ENCODE measurements at places on chromosomes 13 and 19.

DNA sequence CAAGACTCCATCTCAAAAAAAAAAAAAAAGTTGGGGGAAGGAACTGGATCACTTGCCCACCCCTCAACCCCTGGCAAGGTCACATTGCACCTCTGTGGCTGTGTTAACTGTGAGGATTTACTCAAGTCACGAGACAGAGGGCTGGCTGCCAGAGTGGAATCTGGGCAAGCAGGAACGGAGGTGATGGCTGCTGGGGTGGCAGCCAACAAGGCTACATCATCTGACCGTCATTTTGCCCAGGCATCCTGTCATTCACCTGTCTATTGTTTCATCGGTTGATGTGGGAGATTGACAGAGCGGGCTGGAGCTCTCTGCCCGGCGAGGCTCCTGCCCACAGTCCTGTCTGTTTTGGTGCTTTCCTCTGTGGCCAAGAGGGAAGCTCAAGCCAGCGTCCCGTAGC is 75.7 kb downstream of the DPF1 start:
- no peak for DNase-seq

- peak; percentile 80 for DNase-seq
Observed at GRCh38 chr13:98142380-98143156, at the start of gene FARP1. Gene FARP1 (plus strand): TSS chr13:98143094. CDS start chr13:98213243, 70,149 bp downstream.

DNA sequence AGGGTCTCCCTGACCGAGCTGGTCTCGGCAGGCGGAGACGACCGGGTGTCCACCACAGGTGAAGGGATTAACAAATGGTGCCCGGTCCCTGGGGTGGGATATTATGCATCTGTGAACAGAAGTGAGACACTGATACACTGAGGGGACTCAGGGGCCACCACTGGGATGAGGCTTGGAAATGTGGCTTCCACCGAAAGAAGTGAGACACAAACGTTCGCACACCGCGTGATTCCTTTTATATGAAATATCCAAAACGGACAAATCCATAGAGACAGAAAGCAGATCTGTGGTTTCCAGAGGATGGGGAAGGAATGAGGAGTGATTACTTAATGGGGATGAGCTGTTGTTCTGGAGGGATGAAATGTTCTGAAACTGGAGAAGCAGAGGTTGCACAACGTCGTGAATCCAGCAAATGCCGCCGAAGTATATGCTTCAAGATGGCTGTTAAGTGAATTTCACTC is 47.5 kb downstream of the C13orf46 start:
- no peak for DNase-seq

DNA sequence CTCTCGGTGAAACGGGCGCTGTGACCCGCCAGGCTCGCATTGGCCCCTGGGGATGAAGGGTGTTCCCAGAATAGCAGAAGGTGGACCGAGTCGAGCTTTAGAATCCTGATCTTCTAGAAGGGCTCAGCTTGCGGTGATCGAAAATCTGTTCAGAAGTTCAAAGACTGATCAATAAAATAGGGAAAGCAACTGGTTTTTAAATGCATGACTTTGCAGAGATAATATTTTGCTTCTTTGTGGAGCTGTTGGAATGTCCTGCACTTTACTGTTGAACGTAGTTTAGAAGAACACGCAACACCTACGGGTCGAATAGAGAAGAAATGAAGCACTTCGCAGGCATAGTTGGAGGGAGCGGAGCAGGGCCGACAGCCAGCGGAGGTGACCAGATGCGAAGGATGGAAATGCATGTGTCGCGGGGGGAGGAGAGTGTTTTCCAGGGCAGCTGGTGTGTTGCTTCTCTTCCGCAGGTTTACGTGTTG is 766 bp downstream of the CEBPG start:
- DNase-seq, result peak; percentile 45

DNA sequence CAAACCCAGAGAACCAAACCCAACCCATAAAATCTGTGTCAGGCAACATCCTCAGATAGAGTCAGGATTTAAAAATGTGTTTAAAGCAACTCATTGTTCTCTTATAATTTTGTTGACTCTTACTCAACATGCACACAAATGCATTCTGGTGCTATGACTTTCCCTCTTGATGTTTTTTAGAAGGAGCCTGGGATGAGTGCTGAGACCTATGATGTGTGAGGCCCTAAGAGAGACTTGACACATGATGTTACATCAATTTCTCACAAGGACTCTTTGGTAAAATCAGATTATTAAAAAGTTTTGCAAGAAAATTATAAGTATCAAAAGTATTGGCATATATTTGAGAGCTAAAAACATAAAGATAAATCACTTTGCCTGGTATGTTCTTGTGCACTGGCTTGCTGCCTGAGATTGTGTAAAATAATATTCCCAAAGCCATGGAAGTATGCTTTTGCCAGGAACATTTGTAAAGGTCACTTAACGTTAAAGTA is 173.9 kb downstream of the DCLK1 start:
- DNase-seq, result no peak

DNA sequence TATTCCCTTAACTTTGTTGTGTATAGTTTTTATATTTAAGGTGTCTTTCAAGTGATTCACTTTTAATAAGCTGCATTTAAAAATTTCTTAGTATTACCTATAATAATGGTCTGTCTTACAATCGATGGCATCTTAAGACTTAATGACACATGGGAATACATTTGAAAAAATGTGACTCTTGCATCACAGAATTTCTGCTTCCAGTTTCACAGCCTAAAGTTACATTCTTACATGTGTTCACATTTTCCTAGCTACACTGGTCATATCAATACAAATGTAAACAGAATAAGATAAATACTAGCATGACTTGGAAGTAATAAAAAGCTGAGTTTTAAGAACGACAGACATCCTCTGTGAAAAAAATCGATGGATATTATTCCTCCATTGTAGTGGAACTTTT is 1597.1 kb upstream of the MIR17HG start:
- no peak for DNase-seq

- DNase-seq, result no peak
Observed at GRCh38 chr19:406971-407510, 1.9 kb downstream of the C2CD4C start.

DNA sequence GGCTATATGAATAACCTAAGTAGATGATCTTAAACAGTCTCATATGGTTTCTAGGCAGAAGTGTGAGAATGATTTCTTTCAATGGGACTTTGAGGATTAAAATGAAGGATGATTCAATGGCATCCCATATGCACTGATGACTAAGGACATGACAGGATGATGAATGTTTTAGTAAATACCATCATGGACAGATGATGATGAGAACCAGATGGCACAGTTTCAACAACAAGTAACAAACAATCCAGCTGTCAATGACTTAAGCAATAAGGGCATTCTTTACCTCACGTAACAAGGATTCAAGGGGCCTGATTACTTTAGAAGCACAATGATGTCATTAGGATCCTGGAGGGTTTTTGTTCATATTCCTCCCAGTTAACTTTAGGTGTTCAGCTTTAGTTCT is 2678.4 kb downstream of the PCDH9 start:
- no peak for DNase-seq

- DNase-seq, result no peak
Observed at GRCh38 chr13:51048616-51049015, 62.5 kb downstream of the C13orf42 start.

DNA sequence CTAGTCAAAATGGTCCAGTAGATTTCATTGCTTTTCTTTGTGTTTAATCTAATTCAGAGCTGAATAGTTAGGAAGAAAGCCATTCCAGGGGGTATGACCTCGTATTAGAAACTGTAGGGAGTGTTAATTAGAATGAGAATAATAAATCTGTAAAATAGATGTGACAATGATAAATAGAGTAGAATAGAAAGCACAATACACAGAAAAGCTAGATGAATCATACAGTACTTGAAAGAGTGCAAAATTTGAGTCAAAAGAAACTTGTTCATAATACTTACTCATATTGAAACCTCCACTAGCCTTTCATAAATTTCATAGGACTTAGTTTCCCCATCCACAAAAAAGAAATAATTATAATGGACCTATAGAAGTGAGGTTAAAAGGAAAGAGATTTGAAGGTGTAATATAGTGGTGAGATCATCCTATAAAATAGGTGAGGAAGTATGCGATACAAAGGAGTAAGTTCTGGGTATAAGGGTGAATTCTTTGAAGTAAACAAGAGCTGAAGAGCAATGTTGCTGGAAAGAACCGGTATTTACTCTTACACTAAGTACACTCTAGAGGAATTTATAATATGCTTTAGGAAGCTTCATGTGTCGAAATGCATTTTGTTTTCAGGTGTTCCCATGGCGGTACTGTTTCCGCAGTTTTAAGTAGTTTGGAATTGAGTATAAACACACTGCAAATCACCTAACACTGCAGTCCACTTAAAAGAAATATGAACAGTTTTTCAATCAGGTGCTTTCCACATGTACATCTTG is 21.9 kb downstream of the PCDH17 start:
- no peak for DNase-seq

- DNase-seq, result no peak
Observed at GRCh38 chr13:38967446-38967845, 23.2 kb downstream of the STOML3 start.

- peak; percentile 51 for DNase-seq
Observed at GRCh38 chr13:50127726-50128291, 112.6 kb downstream of the KCNRG start.

DNA sequence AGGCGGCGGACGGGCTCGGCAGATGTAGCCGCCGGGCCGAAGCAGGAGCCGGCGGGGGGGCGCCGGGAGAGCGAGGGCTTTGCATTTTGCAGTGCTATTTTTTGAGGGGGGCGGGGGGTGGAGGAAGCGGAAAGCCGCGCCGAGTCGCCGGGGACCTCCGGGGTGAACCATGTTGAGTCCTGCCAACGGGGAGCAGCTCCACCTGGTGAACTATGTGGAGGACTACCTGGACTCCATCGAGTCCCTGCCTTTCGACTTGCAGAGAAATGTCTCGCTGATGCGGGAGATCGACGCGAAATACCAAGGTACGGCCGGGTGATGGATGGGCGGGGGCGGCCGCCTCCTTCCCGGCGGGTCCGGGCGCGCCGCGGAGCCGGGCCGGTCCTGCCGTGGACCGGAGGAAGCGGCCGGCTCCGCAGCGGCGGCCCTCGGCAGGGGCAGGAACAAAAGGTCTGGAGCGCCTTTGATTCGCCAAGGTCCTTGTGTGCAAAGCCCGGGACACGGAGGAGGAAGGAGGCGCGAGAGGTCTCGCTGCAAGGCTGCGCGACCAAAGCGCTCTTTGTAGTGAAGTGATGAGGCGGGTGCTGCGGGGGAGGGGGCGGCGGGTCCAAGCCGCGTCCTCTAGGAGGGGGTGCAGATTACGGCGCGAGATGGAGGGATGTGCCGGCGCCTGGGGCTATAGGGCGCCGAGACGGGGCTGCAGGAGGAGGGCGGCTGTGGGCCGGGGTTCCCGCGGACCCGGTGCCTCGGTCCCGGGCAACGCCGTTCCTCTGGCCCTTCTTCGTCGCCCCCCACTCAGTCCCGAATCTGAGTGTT is 689 bp downstream of the ING1 start:
- peak; percentile 65 for DNase-seq

DNA sequence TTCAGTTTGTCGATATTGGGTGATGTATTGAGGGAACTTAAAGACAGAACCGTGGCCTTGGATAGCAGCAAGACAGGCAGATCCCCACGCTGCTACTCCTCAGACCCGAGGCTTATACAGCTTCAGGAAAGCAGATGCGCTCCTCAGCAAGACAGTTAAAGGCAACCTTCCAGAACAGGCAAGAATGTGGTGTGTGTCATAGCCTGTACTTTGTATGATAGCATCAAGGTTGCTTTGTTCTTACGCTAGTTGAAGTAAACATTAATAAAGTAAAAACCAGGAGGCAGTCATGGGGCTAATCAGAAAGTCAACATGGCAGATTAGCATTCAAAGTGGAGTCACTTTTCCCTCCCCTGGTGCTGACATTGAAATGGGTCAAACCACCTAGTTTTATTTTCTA is 473.2 kb downstream of the DCT start:
- DNase-seq, result no peak

GRCh38 chr13:40562975-40563349 is 103.5 kb downstream of the FOXO1 start:
- no peak for DNase-seq

Measured in brain (organoid and tissue), 16 donors.